ENCODE measurements at places on chromosomes 16 and 17.

- DNase-seq = no peak
Measured at GRCh38 chr17:65893692-65894279, 298.1 kb downstream of the CEP112 start.

DNA sequence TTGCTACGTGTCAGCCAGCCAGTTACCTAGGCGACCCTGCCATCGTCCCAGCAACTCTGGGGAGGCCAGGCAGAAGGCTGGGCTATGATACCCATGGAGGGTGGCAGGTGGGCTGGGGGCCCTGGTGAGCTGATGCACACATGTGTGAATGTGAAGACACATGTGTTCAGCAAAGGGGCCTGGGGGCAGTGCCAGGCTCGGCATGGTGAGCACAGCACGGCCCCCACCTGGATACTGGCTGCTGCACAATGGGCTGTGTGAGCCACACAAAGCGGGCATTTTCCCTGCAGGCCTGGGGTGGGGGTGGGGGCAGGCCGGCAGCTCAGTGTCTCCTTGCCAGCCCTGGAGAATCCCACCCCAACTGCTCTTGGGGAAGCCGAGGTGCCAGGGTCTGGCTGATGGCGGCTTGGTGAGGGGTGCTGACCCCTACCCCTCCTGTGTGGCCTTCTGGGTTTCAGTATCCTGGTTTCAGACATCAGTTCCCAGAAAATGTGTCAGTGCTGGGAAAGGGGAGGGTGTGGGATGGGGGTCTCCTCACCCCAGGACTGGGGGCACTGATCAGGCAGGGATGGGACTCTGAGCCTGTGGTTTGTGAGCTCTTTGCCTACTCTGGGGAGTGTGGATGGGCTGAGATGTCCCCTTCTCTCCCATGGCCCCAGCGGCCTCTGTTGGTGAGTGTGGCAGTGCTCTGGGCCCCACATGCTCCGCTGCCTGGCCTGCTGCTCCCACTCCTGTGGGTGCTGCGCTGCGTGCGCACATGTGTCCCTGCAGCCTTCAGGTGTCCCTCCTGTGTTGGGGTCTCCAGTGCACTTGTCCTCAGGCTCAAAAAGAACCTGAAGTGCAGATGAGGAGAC lies 5.1 kb downstream of the LLGL1 start:
- DNase-seq = no peak

DNA sequence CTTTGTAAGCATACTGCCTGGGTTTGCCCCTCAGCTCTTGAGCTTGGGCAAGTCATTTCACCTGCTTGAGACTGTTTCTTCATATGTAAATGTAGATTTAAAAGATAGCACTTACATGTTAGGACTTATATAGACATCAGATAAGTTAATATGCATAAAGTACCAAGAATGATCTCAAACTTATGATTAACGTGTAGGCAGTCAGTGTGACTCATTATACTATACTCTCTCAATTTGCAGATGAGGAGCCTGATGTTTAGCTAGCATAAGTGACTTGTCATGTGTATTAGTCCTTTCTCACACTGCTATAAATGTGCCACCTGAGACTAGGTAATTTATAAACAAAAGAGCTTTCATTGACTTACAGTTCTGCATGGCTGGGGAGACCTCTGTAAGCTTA lies 690.5 kb downstream of the KCNJ2 start:
- no peak for DNase-seq

- no peak for DNase-seq
Measured at GRCh38 chr17:63387656-63388340, 58.3 kb downstream of the CYB561 start.

DNA sequence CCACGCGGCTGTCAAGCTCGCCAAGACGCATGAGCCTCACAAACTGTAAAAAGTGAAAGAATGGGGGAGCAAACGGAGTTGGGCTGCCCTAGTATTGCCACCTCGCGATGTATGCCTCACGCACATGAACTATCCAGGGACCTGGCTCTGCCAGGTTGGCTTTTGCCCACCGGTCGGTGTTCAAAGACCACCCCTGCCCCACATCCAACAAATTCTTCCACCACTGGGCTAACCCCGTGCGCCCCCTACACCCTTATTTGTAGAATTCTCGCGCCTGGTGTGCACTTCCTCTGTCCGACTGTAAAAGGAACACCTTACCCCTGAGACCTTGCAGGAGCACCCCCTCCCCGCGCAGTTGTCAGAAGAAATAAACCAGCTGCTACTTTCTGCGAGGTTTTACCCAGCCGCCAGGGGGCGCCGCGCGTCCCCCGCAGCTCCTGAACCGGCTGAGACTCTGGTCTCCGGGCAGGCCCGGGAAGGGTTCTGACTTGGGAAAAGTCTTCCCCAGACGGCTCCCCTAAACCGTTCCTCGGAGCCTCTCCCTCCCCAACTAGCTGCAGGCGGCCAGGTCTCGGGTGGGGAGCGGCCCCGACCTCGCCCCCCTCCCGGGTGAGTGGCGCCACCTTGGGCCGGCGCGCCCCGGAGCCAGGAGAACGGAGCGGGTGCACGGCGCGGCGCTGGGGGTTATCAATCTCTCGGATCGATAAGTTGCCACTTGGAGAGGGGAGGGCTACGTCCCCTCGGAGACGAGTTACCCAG lies 1.7 kb upstream of the ZNF423 start:
- no peak for DNase-seq

DNA sequence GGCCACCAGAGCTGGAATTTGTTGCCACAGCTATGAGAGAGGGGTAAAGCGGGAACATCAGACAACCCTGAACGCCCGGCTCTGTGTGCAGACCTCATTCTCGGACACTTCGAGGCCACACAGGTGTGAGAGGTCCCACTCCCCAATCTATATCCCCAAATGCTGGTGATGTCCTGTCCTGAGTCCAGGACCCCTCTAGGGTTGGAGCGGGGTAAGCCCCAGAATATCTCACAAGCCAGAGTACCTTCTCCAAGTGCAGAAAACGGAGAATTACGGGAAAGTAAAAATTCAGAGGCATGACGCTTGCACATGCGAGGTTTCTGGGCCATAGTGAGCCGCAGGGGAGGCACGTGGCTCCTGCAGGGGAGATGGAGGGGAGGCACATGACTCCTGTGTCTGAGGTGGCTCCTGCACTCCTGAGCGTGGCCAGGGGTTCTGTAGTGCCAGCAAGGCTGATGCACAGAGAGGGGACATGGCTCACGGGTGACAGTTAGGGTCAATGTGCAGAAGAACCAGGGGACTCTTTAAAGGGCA lies 248.0 kb downstream of the RBFOX3 start:
- no peak for DNase-seq

- DNase-seq = no peak
Measured at GRCh38 chr16:55443434-55444346, 35.3 kb upstream of the MMP2 start.

DNA sequence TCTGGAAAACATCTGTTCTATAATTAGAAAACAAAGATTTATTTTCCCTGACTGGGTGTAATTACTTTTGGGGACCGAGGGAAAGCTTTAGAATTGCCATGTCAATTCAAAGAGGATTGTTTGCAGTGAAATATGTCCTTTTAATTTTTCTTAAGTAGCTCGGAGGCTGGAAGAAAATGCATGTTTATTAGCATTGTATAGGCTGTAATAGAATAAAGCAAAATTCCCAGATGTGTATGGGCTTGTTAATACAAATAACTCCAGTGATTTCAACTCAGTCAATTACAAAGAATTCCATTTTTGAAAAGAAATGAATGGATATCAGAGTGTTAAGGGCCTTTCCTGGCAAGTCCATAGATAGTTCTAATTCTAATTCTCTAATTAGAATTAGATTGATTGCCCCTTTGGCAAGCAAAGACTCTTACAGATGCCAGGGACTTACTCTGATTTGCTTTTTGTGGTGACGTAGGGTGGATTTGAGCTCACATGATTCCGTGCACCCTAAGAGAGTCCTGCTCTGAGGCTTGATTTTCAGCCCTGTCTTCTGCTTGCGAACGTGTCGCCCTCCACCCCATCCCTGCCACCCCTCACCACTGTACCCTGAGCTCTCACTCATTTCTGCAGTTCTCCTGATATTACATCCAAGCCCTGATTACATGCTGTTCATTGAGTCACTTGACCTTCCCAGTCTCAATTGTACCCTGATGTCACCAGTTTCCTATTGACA lies 70.0 kb upstream of the FAM20A start:
- DNase-seq = no peak

GRCh38 chr16:70159355-70160348 lies 13.9 kb upstream of the CLEC18C start:
- DNase-seq = no peak

GRCh38 chr16:4915226-4915761 lies 21.7 kb downstream of the PPL start:
- no peak for DNase-seq

- DNase-seq = no peak
Measured at GRCh38 chr16:87582216-87582965, 19.9 kb upstream of the JPH3 start.

DNA sequence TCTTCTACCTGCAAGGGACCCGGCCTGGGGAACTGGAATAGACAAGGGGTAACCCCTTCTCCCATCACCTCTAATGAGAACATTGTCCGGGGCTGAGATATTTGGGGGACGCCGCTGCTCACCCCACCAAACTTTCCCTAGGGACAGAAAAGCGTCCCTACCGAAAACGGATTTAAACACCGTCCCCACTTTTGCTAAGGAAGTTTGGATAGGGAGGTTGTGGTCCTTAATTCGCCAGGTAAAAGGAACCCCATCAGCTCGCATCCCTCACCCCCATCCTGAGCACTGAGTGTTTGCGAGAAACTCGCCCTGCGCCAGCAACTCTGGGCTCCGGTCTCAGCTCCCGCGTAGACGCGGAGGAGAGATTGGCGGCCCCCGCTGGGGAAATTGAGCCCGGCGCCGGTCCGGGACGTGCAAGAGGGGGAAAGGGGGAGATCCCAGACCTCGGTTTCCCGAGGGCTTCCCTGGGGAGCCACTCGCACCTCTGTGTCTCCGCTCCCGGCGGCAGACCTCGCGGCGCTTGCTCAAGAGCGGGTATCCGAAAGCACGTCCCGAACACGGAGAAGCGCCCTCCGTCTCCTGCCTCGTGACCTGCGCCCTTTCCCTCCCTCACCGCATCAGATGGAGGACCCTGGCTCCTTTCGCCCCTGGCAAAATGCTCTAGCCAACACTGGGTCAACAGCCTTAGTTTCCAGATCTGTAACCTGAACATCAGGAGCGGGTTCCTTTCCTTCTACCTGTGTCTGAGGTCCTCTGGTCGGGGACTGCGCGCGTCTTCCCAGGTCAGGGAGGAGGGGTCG lies 3.1 kb upstream of the SOX9 start:
- DNase-seq = no peak

- DNase-seq = no peak
Measured at GRCh38 chr16:56237451-56237930, 46.2 kb downstream of the GNAO1 start.

GRCh38 chr17:29190592-29191207 lies 10.5 kb upstream of the MYO18A start:
- DNase-seq = no peak

DNA sequence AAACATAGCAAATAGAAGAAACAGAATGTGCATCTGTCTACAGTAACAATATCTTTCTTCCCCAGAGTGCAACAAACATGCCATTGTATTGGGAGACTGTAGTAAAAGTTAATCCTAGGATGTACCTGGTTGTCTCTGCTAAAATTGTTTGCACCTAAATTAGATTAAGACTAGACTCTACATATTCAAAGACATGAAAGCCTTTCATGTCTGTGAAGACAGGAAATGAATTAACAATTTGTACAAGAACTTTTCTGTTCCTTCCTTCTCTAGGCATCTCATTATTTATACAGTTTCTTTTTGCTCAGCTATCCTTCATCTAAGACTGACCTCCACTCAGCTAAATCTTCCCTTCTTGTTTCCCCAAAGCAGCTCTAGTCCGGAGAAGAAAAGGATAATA lies 220.6 kb downstream of the LGALS9B start:
- no peak for DNase-seq

GRCh38 chr17:62809656-62810055 lies 1.5 kb upstream of the MARCHF10 start:
- no peak for DNase-seq

GRCh38 chr17:31738996-31739699 lies 119.9 kb downstream of the COPRS start:
- DNase-seq = no peak

DNA sequence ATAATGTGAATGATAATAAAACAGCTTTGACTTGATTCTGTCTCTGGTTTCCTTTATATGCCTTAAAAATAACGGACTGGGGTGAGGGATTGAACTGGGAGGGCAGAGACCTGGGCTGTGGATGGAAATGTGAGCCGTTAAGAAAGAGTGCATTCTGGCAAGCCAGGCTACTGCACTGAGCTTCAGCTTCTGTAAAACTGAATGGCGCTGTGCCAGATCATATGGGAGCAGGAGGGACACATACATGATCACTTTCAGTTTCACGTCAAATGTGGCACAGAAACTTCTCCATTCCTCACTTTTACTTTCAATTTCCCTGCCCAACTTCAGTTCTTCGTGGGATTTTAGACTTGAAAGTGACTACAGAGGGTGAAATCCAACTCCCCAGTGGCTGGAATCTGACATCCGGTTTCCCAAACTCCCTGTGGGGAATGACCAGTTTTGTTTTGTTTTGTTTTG lies 1.1 kb downstream of the MT2A start:
- peak; percentile 82 for DNase-seq
